ENCODE measurements at places on chromosomes 13 and 19.

DNA sequence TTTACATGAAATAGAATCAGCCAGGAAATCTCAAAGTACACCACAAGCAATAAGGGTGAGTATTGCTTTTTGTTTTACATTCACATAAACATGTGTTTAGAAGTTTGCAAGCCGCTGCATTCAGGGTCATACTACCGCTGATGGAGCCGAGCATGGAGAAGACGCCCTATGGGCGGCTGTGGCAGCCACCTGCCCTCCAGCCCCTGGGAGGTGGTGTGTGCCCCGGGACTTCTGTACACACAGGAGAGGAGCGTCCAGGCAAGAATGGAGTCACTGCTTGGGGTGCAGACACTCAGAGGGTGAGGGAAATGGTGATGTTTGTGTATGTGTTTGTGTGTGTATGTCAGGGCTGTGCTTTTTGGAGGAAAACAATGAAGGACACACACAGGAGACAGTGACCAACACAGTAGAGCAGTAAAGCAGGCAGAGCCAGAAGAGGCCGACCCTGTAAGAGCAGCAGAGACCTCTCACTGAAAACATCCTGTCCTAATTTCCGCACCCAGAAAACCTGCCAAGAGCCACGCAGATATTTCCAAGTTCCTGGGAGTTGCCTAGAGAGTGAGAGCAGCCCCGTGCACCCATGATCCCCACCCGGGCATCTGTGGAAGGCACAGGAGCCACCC is 108.1 kb upstream of the GJB6 start:
- DNase-seq, result no peak

GRCh38 chr13:24081387-24081786 is 79.1 kb upstream of the SPATA13 start:
- no peak for DNase-seq

GRCh38 chr19:51573331-51573730 is 2.2 kb downstream of the ZNF175 start:
- no peak for DNase-seq

GRCh38 chr13:29922281-29922821 is 71.9 kb upstream of the UBL3 start:
- no peak for DNase-seq

GRCh38 chr19:13981988-13982501 is 24.1 kb downstream of the RFX1 start:
- DNase-seq, result no peak
